ENCODE measurements at places on chromosomes 5 and 9.
A peak's percentile ranks its signal among the peaks of the same experiment; 100 is the strongest.

DNA sequence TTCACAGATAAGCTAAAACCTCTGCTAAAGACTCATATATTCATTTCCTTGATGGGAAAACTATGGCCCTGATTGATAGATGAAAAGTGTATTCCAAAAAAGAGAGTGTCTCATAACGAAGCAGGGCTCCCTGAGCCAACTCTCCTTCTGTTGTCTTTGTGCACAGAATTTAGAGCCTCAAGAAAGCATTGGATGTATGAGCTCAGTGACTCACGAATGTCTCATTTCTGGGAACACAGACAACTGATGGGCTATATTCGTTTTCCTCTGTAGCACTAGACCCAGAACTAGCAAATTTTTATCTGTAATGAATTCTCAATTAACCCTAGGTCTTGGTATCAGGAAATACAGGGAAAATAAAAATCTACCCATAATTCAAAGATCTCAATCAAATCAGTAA is 88.4 kb downstream of the LMNB1 start:
- peak; percentile 87 for DNase-seq

- no peak for DNase-seq
These were observed 177.9 kb upstream of the KLF4 start for GRCh38 chr9:107667231-107668070.

DNA sequence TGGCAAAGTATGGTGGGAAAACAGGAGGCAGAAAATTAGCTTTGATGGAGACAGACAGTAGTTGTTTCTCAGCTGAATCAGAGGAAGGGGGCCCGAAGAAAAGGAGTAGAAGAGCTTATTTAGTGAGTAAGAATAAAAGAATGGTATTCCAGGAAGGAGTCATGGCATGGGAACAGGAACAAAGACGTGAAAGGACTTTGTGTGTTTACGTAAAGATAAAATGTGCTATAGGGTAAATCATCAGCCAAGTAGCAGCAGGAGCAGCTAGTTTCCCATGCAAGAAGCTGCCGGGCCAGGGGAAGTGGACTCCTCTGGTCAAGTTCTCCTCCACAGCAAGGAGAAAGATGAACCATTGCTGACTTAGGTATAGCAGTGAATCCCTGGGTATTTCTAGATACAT is 454.5 kb downstream of the HINT1 start:
- DNase-seq, result no peak

GRCh38 chr9:90379771-90380170 is 262.9 kb downstream of the DIRAS2 start:
- DNase-seq, result no peak

GRCh38 chr5:145980259-145980658 is 43.9 kb downstream of the SH3RF2 start:
- DNase-seq, result no peak

GRCh38 chr9:86940774-86941173 is 6.5 kb downstream of the GAS1 start:
- DNase-seq, result no peak

- peak; percentile 49 for DNase-seq
These were observed 45.2 kb upstream of the IL6ST start for GRCh38 chr5:56039985-56040384.
